ENCODE measurements at places on chromosomes 13 and 19. TPM values are rescaled to one million over a fixed set of nuclear protein-coding genes. Genes with fewer than 3 reads are reported as not detected.

The ICAM1 gene
- total RNA-seq: 24.4 TPM

The ONECUT3 gene
- total RNA-seq: not detected

The ATP8B3 gene
- total RNA-seq: 0.74 TPM

The TEX29 gene
- total RNA-seq: not detected

The RNF17 gene
- total RNA-seq: not detected

The C13orf42 gene
- total RNA-seq: not detected

Data from right atrium auricular region (tissue), 2 donors.